Liver (tissue), 10 donors: ENCODE measurements at places on chromosomes 11 and 22.

- no peak for DNase-seq
Observed at GRCh38 chr11:36751335-36751781, 153.3 kb upstream of the RAG2 start.

GRCh38 chr11:7636350-7636749 is 37.0 kb downstream of the CYB5R2 start:
- DNase-seq, result no peak

DNA sequence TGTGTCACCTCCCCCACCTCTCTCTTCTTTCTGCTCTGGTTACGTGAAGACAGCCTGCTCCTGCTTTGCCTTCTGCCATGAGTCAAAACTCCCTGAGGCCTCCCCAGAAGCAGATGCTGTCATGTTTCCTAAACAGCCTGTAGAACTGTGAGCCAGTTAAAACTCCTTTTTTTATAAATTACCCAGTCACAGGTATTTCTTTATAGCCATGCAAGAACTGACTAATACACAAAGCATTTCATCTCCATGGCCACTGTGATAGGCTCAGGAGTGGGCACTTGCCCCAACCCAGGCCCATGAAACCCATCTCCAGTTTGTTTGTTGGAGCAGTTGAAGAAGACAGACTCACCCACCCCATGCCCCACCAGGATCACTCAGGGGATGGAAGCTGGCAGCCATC is 253.3 kb upstream of the ISX start:
- no peak for DNase-seq

DNA sequence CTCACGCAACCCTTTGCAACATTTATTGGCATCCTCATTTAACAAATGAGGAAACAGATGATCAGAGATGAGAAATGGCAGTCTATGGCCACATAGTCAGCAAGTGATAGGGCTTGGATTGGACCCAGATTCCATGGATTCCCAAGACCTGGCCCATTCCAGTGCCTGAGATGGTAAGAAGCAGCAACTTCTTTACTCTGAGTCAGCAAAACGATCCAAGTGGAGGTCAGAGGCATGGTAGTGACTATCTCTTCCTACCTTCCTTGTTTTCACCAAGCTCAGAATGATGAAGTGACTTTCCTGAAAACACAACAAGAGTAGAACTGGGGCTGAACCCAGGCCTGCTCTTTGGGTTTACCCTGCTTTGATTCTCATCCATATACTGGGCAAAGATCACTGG is 293.1 kb downstream of the TENM4 start:
- no peak for DNase-seq

- no peak for DNase-seq
Observed at GRCh38 chr11:109856928-109857327, 236.3 kb upstream of the ZC3H12C start.

DNA sequence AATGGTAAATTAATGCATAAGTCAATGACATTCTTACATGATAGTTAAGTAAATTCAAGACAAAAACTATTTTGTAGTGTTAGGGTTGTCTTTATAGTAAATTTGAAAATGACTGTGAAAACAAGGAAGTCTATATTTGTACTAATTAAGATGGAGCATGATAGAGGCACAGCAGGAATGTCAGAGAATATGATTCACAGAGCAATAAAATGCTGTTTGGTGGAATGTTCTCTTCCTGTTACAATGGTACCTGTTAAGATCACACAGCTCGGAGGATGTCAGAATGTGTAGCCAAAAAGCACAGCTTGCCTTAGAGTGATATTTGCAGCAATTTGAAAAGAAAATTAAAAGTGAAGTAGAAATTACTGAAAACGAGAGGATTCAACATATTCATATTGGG is 2339.7 kb upstream of the RAG2 start:
- no peak for DNase-seq

DNA sequence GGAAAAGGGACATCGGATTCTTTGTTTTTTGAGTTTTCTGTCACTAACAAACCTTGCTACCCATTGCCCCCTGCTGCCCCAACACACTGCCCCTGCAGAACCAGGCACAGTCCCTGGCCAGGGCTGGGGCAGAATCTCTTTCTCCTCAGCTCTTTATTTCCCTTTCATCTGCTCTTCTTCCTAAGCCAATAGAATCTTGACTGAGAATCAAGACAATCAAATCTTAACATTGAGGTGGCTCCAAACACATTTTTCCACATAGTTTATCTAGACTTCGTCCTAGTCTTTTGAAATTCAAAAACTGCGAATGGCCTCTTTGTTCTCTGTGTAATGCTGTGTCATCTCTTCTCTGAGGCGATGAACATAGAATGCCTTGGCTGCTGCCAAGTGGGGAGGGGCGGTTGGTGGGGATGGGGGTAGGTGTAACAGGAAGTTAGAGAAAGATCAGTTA is 16.1 kb upstream of the NTM start:
- DNase-seq, result no peak

- no peak for DNase-seq
Observed at GRCh38 chr11:106021181-106021966, 666 bp downstream of the MSANTD4 start.

DNA sequence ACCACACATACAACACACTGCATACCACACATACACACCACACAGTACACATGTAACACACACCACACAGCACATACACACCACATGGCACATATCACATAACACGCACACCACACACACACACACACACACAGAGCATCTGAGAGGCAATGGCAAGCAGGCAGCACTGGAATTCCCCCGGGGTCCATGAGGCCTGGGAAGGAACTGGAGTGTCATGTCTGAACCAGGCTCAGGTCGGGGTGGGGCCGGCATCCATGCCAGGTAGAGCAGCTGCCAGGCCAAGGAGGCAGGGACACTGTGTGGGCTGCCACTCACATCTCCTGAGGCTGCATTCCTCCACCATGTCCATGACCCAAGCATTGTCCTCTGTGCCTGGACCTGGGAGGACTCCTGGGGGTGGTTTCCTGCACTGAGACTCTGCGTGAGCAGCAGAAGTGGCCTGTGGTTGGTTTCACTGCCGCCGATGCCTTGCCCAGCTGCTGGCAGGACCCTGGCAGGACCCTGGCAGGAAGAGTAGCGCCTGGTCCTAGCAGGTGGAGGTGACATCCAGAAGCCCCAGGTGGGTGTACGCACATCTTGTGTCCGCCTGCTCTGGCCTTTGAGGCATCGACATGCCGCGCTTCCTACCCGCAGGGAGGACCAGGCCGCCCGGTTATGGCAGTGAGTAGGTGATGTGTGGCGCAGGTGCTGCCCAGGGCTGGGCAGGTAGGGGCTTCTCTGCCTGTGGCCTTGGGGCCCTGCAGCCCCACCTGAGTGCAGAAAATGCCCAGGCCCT is 1280.4 kb downstream of the TBC1D22A start:
- no peak for DNase-seq

GRCh38 chr11:113695207-113695606 is 10.9 kb downstream of the TMPRSS5 start:
- no peak for DNase-seq

DNA sequence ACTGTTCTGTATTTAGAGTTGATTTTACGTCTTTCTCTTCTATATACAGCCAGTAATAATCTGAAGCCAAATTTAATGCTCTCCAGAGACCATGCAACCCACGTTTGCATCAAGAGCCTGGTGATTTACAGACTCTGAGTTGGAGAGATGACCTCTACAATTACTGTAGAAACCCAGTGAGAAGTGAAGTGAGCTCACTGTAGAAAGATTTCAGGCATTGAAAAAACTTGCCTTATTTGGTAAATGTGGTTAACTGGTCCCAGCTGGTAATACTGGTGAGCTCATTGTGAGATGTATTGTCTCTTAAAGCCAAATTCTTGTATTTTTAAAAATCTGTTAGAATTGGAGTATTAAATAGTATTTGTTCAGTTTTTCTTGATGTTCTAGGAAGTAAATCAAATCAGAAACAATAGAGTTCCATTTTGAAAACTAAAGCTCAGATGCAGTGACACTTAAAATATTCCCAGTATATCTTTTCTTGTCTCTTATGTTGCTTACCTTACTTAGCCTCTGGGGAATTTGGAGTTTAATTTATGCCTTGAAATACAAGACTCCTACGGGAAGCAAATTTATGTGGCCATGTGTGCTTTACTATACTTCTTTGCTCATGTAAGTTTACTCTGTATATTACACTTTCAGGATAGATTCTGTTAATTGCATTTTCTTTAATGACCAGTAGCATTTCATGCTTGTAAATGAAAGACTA is 189.9 kb downstream of the ARHGAP42 start:
- no peak for DNase-seq

- no peak for DNase-seq
Observed at GRCh38 chr22:19546680-19547079, 22.5 kb upstream of the CLDN5 start.

DNA sequence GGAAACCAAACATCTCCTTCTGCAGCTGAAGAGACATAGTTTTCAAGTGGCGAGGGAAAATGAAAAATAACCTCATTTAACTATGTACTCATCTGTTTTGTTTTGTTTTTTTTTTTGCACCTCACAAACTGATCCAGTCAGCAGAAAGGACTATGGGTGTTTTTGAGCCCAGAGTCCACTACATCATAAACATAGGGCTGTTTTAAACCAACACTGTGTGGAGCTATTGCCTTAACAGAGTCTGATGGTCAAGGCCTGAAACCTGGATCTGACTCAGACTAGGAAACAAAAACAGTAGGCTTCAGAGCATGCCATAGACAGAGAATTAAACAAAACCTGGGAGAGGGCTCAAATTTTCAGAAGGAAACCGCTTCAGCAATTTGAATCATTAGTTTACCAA is 99.3 kb upstream of the FSHB start:
- DNase-seq, result no peak

- no peak for DNase-seq
Observed at GRCh38 chr11:101686514-101686913, 102.7 kb upstream of the TRPC6 start.

- DNase-seq, result no peak
Observed at GRCh38 chr11:123628936-123629683, 25.3 kb downstream of the SCN3B start.

DNA sequence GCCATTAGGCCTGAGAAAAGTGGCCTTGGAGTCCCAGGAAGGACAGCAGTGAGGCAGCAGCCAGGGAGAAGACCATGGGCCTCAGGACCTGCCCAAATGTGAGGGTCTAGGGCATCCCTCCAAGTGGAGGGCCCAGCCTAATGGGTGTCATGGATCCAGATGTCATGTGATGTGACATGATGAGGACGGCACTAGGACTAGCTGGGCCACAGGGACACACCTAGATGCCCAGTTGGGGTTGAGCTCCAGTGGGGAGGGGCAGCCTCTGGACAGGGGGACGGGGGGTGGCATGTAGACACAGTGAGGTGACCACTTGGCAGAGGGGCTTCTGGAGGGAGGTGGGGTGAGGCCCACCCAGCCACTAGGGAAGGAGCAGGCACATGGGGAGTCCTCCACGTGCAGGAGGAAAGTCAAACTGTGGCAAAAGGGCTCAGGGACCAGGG is 5.4 kb downstream of the SCARF2 start:
- no peak for DNase-seq

DNA sequence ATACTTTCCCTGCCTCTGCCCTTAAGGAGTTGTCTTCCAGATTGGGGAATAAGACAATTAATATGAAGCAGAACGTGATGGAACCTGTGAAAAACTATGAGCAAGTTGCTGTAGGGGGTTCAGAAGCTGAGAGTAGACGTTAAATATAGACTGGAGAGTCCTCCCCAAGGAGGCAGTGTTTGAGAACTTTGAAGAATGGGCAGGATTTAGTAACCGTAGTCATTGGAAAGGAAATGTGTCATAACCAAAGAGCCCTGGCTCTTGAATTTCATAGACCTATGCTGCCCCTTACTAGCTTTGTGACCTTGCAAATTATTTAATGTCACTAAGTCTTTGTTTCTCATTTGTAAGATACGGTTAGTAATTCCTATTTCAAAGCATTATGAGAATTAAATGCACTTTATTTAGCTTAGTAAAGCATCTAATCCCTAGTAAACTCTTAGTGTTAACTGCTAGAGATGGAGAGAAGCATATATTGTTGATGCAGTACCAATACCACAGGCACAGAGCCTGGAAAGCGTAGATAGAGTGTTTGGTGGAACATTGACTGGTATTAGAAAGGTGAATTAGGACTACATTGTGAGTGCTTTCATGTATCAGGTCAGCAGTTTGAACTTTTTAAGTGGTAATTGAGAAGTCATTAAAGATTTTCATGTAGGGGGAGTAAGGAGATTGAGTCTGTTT is 54.1 kb downstream of the MCAM start:
- no peak for DNase-seq

DNA sequence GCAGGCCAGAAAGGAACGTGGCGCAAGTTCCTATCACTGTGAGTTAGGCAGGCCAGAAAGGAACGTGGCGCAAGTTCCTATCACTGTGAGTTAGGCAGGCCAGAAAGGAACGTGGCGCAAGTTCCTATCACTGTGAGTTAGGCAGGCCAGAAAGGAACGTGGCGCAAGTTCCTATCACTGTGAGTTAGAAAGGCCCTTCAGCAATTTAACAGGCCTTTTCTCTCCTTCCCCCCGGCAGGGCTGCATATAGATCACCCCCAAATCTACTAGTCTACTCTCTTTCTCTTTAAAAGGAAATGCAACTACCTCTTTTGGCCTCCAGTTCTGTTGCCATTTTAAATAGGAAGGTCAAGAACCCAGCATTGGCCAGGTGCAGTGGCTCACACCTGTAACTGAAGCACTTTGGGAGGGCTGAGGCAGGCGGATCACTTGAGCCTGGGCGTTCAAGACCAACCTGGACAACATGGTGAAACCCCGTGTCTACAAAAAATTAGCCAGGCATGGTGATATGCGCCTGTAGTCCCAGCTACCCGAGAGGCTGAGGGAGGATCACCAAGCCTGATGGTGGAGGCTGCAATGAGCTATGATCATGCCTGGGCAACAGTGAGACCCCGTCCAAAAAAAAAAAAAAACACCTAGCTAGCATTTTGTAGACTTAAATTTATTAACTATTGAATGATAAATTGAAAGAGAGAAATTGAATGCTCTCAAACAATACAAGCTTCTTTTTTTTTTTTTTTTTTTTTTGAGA is 14.9 kb downstream of the FAM118B start:
- DNase-seq, result no peak

- DNase-seq, result no peak
Observed at GRCh38 chr11:132427611-132428010, 1057.2 kb downstream of the NTM start.

GRCh38 chr11:95337175-95337957 is 106.4 kb upstream of the SESN3 start:
- no peak for DNase-seq

GRCh38 chr11:83827940-83828554 is 541.9 kb upstream of the CCDC90B start:
- DNase-seq, result no peak

GRCh38 chr22:31279327-31279669 is 13.0 kb downstream of the PIK3IP1 start:
- DNase-seq, result no peak

- no peak for DNase-seq
Observed at GRCh38 chr11:64936539-64936938, 846 bp upstream of the GPHA2 start.

- no peak for DNase-seq
Observed at GRCh38 chr11:45285930-45286632, at the start of gene SYT13. TSS of gene SYT13 (minus strand) at chr11:45286341. CDS start at chr11:45286207, 134 bp downstream.
